ENCODE measurements at places on chromosomes 2 and 18. TPM values are rescaled to one million over a fixed set of nuclear protein-coding genes. Genes with fewer than 3 reads are reported as not detected.

Gene WDPCP
- 2.9 TPM for polyA plus RNA-seq

Gene MTERF4
- 28.5 TPM for polyA plus RNA-seq

Gene ASB3
- polyA plus RNA-seq = 11.4 TPM

Gene SH3BP4
- polyA plus RNA-seq = 46.4 TPM

Gene ATL2
- polyA plus RNA-seq = 49.6 TPM

Gene ATIC
- polyA plus RNA-seq = 185 TPM

Gene RPRM
- not detected for polyA plus RNA-seq

Gene MSTN
- polyA plus RNA-seq = 0.10 TPM

Gene TWIST2
- polyA plus RNA-seq = 6.0 TPM

Gene FLACC1
- polyA plus RNA-seq = 0.43 TPM

Gene UGT1A8
- polyA plus RNA-seq = 0.41 TPM

Gene C18orf54
- 5.1 TPM for polyA plus RNA-seq

Gene TUBA4B
- polyA plus RNA-seq = 0.08 TPM

Gene SP9
- polyA plus RNA-seq = not detected

Gene C2orf76
- 5.9 TPM for polyA plus RNA-seq

Gene COBLL1
- polyA plus RNA-seq = 11.1 TPM

Gene SCN7A
- not detected for polyA plus RNA-seq

Gene GCG
- not detected for polyA plus RNA-seq

Gene CD207
- polyA plus RNA-seq = not detected

Gene LYG2
- polyA plus RNA-seq = 0.24 TPM

Gene COLEC12
- not detected for polyA plus RNA-seq

Data from keratinocyte (primary cell).